Tongue (tissue), 3 donors: ENCODE measurements at places on chromosomes 6 and 20. TPM values are rescaled to one million over a fixed set of nuclear protein-coding genes. Genes with fewer than 3 reads are reported as not detected.

The PLCB1 gene
- 30.9 TPM for total RNA-seq

The DEFB124 gene
- not detected for total RNA-seq

The SMLR1 gene
- not detected for total RNA-seq

The AGER gene
- total RNA-seq, result 4.8 TPM

The SLX4IP gene
- total RNA-seq, result 7.6 TPM

The MEI4 gene
- total RNA-seq, result 0.31 TPM

The RNF39 gene
- 1.8 TPM for total RNA-seq

The GRM1 gene
- total RNA-seq, result not detected

The IL17F gene
- not detected for total RNA-seq

The COX4I2 gene
- 6.3 TPM for total RNA-seq

The HLA-DRA gene
- 43.7 TPM for total RNA-seq

The ADGRG6 gene
- total RNA-seq, result 55.9 TPM

The PAX1 gene
- 4.1 TPM for total RNA-seq

The BANF2 gene
- not detected for total RNA-seq

The ROS1 gene
- total RNA-seq, result 0.92 TPM

The RCAN2 gene
- total RNA-seq, result 10.8 TPM
